ENCODE measurements at places on chromosomes 12 and 14.

DNA sequence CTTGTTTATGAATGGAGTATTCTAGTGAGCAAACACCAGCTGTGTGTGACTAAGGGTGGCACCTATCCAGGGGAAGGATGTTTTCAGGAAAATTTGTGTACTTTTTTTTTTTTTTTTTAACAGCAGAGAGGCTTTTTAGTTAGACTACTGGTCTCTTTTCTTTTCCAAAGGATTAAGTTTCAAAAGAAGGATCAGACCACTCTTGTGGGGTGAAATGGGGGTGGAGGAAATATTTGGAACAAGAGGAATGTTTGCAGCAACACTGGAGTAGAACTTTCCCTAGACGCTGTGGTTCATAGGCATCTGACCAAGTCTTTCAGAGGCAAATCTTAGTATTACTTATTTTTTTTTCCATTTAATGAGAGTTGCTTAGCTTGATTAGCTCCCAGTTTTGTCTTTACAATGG, 21.1 kb downstream of the NUBPL start:
- no peak for DNase-seq

DNA sequence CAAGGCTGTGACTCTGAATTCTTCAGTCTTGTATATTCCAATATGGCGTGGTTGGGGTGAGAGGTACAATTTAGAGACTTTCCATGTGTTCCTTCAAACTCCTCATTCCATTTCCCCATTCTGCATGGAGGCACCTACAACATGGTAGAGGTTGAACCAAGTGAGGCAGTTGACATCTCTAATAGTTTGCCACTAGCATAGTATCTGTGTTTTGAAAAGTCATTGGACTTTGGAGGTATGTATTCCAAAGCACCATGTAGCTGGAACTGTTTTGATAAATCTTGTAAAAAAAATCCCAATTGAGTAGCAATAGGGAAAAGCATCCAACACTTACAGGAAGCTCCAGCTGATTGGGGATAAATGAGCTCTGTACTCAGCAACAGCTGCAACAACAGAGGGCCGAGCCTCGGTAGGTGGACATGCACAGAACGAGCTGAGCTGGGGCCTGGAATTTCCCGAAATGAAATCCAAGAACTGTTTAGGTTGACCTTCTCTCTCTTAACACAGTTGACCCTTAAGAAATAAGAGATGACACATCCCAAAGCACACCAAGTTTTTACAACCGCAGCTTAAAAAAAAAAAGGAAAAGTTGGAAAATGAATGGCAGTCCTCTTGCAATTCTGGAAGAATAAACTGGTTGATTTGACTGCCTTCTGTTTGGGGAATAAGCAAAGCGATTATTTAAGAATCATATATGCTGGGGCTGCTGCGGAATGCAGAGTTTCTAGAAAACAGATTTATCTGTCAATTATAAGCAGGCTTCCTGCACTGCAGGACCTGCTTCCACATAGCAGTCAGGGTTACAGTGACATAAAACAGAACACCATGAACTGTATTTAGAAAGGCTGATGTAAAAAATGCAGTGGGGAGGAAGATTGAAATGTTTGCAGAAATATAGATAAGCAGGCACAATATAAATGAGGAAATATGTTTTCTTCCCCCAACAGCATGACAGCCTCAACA, 194.6 kb upstream of the KRR1 start:
- peak; percentile 73 for DNase-seq

DNA sequence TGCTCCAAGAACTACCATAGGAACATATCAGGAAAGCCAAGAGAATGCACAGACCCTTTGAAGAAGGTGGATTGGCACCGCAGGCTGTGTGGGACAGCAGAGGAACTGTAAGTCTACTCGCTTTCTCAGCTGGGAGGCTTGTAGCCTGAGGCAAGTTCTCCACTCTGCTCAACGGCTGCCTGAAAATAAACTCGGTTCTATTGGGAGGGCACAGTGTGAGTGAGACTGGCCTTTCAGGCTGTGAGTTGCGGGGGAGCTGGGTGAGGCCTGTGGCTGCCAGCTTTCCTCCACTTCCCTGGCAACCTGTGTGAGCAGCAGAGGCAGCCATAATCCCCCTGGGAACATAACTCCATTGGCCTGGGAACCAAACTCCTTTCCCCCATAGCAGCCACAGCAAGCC, 132.1 kb downstream of the ANKS1B start:
- no peak for DNase-seq

DNA sequence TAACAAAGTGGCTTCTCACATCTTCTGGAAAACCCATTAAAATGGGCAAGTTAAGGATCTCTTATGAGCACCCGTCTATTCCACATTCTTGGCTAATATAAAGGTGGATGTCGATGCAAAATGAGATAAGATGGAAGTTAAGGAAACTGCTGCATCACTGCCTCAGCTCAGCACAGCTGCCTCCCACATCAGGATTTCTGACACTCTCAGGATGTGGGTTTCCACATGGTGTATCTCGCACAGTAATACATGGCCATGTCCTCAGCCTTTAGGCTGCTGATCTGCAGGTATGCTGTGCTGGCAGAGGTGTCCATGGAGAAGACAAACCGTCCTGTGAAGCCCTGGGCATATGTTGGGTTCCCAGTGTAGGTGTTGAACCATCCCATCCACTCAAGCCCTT, 1348.0 kb downstream of the TMEM121 start:
- DNase-seq = no peak

DNA sequence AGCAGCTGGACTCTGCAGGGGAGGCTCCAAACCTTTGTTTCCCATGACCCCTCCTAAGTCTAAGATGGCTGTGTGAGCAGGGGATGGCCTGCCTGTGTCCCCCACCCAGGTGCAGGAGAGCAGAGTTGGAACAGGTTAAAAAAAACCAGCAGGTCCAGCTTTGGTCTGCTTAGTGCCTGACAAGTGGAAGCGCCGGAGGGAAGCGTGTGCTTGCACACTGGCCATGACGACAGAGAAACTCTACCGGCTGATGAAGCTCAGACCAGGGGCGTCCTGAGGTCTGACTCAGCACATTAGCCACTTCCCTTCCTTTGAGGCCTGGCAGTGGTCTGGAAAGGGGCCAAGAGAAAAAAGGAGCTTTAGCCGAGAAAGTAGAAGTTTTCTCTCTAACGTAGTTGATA, 280.1 kb downstream of the VRK1 start:
- DNase-seq = no peak

DNA sequence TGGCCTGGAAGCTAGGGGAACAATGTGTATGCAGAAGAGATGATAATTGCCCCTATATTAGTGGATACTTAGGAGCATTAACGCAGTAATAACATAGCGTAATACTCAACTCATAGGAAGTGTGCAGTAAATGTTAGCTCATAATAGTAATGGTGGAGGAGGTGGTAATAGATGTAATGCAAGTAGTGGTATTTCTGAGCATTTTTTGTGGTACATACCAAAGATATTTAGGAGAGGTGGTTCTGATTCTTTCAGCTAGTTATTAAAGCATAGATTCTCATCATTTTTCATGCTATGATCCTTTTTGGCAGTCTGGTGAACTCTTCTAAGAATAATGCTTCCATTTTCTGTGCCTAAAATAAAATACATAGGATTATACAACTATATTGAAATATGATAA, 233.1 kb downstream of the PTPRO start:
- DNase-seq = no peak

DNA sequence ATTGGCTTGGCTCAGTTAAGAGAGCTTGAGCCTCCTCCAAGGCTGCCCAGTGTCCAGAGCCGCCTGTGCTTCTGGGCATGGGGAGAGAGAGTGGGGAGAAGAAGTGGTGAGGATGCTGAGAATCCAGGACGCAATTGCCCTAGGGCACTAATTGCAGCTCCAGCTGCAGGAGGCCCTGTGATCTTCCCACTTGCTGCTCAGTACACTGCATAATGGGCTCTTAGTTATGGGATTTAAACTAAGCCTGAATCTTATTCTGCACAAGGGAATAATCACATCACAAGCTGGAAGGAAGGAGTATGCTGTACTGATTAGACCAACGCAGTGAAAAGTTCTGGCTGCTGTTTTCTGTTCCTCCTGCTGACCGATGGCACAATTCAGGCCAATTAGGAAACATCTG, 101.0 kb upstream of the PRMT8 start:
- DNase-seq = no peak

DNA sequence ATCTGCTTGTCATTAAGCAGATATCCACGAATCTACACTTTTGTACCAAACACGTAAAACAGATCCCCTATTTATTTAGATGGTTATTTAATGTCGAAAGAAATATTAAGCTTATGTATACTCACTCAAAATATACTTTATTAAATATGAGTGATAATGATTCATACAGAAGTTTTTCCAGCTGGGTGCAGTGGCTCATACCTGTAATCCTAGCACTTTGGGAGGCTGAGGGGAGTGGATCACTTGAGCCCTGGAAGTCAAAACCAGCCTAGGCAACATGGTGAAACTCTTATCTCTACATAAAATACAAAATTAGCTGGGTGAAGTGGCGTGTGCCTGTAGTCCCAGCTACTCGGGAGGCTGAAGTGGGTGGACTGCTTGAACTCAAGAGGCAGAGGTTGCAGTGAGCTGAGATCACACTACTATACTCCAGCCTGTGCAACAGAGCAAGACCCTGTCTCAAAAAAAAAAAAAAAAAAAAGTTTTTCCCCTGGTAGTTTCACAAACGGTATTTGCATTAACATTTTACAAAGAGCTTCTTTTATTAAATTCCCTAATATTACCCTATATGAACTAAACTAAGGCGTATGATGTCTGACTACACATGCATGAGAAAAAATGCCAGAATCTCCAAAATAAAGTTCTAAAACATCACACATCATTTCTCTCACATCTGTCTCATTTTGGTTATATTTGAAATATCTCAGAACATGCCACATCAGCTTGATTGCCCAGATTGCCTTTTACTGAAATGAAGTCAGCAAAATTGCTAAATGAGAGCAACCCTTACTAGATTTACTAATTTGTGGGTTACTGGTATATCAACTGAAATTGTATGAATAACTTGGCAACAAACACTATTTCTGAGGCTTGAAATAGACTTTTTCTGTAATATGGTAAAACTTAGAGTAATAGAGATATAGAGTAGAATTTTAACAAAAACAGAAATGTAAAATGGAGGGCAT, 74.9 kb downstream of the PAWR start:
- no peak for DNase-seq

DNA sequence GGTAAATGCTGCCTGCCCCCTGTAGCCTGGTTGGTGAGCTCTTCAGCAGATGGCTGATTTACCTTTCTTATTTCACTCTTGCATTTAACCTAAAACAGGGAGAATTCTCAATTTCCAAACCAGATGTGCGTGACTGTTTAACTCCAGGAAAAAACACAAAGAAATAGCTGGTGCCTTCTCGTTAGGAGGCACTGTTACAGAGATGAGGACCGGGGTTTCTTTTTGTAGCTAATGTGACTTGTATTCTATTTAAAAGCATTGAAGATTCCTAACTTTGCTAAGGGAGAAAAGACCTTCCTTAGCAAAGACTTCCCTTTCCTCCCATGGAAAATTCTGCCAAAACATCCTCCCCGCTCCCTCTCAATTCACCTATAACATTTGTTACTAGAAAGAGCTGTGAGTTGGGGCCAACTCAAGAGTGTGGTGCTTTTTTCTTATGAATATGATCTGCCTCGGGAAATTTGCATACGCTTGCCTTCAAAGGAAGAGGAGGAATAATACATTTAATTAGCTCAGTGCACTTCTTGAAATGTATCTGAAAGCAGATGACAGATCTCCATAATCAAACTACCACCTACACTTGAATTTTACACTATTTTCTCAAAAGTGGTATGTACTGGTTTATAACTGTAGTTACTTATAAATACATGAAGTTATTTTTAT, 102.0 kb upstream of the ARID2 start:
- DNase-seq = no peak

DNA sequence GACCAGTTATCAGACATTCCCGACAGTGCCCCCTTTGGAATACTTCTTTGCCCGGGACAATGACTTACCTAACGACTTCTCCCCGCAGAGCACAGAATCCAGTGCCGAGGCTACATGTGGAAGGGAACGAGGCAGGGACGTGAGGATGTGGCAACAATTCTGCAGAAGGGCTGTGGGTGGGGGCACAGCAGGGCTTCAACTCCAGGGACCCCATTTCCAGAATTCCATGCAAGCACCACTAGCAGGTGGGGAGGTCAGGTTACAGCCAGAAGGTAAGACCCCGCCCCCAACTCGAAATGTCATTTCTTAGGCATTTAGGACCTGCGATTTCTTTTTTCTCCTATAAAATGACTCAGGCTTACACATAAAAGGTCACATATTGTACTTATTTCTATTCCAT, 207.9 kb downstream of the TMEM132C start:
- no peak for DNase-seq

- DNase-seq = peak; percentile 34
Measured at GRCh38 chr12:3803865-3804472, 51.1 kb upstream of the CRACR2A start.

DNA sequence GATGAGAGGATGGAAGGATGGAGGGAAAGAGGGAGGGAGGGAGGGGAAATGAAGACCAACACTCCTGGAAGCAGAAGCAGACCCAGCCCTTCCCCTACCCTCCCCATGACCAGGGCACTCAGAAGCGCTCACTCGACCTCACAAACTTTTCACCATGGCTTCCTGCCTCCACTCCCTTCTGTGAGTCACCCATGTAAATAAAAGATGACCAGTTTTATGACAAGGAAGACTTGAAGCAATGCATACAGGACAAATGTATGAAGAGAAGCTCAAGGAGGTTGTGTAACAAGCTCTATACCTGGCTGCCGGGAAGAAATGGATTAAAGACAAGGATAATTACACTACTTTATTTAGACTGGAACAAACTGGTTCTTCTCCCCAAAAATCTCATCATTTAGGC, 63.8 kb downstream of the CDC42BPB start:
- DNase-seq = no peak

- no peak for DNase-seq
Measured at GRCh38 chr14:22886500-22887259, 3.7 kb downstream of the REM2 start.

DNA sequence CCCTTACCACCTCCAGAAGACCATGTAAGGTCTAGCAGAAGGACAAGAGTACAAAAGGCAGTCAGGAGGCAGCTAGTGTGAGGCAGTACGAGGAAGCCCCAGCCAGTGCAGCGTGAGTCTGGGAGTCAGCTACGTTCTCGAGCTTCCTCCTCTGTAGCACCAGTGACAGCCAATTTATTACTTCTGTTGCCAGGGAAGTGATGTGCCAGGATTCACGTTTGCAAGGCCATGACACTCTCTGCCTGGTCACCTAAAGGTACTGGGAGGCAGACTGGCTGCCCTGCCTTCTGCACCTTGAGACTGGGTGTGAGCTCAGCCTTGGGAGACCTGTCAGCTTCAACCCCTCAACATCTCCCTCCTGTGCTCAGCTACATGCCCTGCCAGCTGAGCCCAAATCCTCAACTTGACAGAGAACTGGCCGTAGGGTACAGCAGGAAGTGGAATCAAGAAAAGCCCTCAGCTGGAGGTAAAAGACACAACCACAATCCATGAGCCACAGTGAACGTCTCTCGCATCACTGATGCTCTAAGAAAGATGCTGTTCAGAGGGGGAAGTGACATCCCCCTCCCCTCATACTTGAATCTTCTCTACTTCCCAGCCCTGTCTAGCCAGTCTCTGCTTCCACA, 182.5 kb upstream of the RGS6 start:
- DNase-seq = no peak

DNA sequence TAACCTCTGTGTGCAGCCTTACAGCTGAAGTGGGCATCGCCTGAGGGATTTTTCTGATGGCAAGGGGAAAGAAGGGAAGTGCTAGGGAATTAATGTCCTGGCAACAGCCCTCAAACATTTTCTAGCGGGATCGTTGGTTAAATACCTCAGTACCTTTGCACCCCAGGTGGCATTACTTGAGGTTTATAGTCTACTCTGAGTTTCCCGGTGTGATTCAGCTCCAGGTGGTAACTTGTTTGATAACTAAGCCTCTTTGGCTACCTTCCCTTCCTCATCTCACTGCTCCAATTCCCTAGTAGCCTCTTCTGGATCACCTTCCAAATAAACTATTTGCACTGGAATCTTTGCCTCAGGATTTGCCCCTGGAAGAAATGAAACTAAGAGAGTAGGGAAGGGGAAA, 237.0 kb upstream of the SSTR1 start:
- no peak for DNase-seq

Data from right renal cortex interstitium (tissue), 3 donors.